Epithelial cell of proximal tubule (primary cell): ENCODE measurements at places on chromosomes 7 and 10.

GRCh38 chr10:102310361-102311024 is 65.2 kb downstream of the GBF1 start:
- DNase-seq, result peak; percentile 90

GRCh38 chr7:76222839-76223238 is 21.1 kb downstream of the SRRM3 start:
- no peak for DNase-seq

DNA sequence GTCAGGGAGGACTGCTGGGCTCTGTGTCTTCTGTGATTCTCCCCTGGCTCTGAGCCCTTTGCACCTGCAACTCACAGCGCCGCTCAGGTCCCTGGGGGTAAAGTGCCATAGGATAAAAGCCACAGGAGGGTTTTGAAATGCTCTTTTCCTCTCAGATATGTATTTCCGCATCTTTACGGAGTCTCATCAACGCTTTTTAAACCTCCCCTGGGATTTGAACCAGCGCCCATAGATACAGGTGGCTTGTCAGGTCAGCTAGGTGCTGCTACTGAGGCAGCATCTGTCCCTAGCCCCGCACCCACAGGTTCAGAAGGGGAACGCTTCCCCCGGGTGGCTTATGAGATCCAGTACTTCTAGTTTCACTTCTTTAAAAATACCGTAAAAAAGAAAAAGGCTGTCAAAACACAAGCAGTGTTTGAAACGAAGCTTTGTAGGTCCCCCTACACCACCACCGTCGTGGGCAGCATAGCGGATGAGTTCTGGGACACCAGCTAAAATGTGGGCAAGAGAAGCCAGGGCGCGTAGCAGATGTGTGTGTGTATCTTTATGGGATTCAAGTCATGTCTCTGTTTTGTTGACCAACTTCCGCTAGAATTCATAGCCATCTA is 173.5 kb downstream of the CUX1 start:
- DNase-seq, result no peak

DNA sequence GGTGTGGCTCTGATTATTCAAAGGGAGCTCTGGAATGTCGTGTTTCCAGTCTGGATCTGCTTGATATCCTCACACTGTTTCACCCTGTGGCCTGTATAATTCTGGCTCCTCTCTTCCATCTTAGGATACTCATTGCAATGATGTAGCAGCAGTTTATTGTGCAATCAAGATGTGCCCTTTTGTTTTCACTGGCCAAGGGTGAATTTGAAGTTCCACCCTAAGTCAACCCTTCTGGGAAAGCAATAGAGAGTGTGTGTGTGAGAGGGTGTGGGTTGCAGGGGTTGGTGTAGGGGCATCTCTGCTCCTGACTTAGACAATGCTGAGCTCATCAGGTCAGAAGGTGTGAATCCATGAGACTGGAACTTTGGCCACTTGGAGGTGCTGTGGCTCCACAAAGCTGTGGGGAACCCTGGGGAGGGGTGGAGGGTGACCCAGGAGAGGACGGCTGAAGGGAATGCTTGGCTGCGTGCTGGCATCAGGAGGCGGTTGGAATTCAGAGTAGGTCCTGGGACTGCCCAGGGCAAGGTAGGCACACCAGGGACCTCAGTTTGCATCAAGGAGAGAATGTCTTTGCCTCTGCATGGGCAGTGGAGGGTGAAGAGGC is 118.0 kb upstream of the PRSS58 start:
- peak; percentile 89 for DNase-seq
